ENCODE measurements at places on chromosomes 3 and 15. TPM values are rescaled to one million over a fixed set of nuclear protein-coding genes. Genes with fewer than 3 reads are reported as not detected.
A peak's percentile ranks its signal among the peaks of the same experiment; 100 is the strongest.

The ATOSA gene
- 13.5 TPM for total RNA-seq

The DENND6A gene
- total RNA-seq = 17.1 TPM

The MORC1 gene
- total RNA-seq = not detected

The AGTR1 gene
- total RNA-seq = not detected

The GPR15 gene
- total RNA-seq = 1.1 TPM

The SLC27A2 gene
- 22.1 TPM for total RNA-seq

The C2CD4B gene
- total RNA-seq = 0.37 TPM

The SLC12A8 gene
- total RNA-seq = 0.26 TPM

The CSK gene
- total RNA-seq = 272 TPM

GRCh38 chr3:186895406-186895805 lies 34.9 kb upstream of the ST6GAL1 start:
- peaks cover 8% of the 10 kb centered on the region for H3K4me1 ChIP-seq
- H3K27me3 ChIP-seq = no peaks in the 10 kb centered on the region
- no peak overlapping the region for H3K4me3 ChIP-seq
- H3K27ac ChIP-seq = no peak overlapping the region
- no peaks in the 10 kb centered on the region for H3K36me3 ChIP-seq

- no peaks in the 10 kb centered on the region for H3K27me3 ChIP-seq
- H3K4me1 ChIP-seq = peaks cover 14% of the 10 kb centered on the region
- H3K27ac ChIP-seq = no peak overlapping the region
- no peak for DNase-seq
Measured at GRCh38 chr3:36965440-36965839, 20.6 kb upstream of the TRANK1 start.

DNA sequence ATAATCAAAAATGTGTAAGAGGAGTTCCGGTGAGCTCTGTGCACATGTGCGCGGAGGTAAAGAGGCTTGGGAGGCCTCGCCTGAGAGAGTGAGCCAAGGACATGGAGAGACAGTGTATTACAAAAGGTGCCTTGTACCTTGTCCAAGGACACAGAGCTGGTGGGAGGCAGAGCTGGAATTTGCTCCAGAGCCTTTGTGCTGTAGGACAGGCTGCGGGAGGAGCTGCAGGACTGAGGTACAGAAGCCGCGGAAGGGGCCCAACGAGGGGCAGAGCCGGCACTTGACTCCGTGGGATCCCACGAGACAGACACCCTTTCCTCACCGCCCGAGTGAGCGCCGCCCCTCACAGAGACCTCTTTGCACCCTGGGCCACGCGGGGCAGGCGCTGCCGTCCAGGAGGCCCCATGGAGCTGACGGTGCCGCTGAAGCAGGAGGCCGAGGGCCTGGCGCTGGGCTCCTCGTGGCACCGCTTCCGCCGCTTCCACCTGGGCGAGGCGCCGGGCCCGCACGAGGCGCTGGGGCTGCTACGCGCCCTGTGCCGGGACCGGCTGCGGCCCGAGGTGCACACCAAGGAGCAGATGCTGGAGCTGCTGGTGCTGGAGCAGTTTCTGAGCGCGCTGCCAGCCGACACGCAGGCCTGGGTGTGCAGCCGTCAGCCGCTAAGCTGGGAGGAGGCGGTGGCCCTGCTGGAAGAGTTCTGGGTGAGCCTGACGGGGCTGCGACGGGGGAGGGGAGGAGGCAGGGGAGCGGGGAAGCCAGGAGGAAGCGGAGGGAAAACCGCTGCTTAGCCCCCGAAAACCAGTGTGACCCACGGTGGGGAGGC lies 68.7 kb downstream of the SLTM start:
- peaks cover 6% of the 10 kb centered on the region for H3K27me3 ChIP-seq
- no peak overlapping the region for H3K4me3 ChIP-seq
- H3K4me1 ChIP-seq = peaks cover 13% of the 10 kb centered on the region
- peak; percentile 33 for DNase-seq
- H3K27ac ChIP-seq = no peak overlapping the region
- H3K36me3 ChIP-seq = no peaks in the 10 kb centered on the region

- no peaks in the 10 kb centered on the region for H3K4me1 ChIP-seq
- H3K27me3 ChIP-seq = no peaks in the 10 kb centered on the region
- no peaks in the 10 kb centered on the region for H3K36me3 ChIP-seq
- no peak overlapping the region for H3K4me3 ChIP-seq
- no peak for DNase-seq
Measured at GRCh38 chr3:74134831-74135230, 479.6 kb downstream of the CNTN3 start.

GRCh38 chr15:64636556-64636955 lies 138.8 kb downstream of the RBPMS2 start:
- DNase-seq = no peak
- peaks cover 63% of the 10 kb centered on the region for H3K4me1 ChIP-seq
- H3K36me3 ChIP-seq = peaks cover 26% of the 10 kb centered on the region
- no peak overlapping the region for H3K4me3 ChIP-seq

DNA sequence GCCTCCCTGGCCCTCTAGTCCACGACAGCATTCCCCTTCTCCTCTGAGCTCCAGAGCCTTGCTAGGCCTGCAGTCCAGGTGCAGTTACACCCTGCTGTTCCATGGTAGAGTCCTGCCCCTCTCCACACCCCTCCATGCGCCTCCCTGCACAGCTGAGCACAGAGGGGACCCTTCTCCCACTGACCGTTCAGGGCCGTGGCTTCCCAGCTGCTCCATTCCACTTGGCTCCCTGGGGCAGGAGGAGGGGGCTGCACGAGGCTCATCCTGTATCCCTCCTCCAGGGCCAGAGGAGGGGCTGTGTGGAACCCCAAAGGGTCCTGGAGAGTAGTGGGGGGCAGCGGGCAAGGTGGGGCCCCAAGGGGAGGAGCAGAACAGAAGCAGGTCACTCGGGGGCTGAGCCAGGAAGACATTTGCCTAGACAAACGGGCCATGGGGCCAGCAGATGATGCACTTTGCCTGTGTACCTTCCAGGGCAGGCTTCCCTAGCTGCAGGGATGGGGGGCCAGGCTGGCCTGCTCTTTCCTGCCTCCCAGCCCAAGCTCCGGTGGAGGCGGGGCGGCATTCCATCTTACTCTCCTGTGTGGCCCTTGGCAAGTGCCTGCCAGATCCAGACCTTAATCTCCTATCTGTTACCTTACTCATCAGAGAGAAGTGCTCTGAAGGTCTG lies 20.7 kb upstream of the GOLGA6C start:
- H3K4me1 ChIP-seq = peaks cover 3% of the 10 kb centered on the region
- DNase-seq = no peak
- H3K4me3 ChIP-seq = no peak overlapping the region

DNA sequence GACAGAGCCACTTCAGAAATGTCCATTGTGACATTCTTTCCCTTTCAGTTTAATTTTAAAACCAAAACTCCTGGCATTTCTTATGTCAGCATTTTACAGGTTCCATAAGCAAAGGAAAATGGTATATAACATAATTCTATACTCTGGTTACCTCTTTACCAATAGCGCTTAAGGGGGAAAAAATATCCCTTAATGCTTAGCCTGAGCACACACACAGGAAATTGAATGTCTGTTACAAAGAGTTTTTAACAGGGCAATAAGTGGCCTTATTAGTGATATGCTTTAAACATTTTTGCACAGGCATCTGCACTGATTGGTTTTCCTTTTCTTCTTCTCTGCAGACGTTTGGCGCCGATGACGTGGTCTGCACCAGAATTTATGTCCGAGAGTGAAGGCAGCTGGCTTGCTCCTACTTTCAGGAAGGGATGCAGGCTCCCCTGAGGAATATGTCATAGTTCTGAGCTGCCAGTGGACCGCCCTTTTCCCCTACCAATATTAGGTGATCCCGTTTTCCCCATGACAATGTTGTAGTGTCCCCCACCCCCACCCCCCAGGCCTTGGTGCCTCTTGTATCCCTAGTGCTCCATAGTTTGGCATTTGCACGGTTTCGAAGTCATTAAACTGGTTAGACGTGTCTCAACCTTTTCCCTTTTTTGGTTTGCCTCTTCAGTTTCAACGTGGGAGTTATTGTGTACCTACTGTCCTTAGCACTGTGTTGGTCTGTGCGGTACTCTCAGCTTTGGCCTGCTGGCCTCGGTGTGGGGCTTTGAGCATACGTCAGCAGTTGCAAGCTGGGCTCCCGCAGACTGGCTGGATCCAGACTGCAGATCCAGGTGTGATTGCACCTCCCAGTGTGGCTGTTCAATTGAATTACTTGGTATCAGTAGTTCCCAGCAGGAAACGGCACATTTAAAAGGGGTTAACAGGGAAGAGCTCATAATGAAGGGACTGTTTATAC lies 7.7 kb downstream of the CRABP1 start:
- peaks cover 12% of the 10 kb centered on the region for H3K27me3 ChIP-seq
- no peak overlapping the region for H3K27ac ChIP-seq
- H3K36me3 ChIP-seq = no peaks in the 10 kb centered on the region
- peaks cover 2% of the 10 kb centered on the region for H3K4me1 ChIP-seq
- no peak for DNase-seq

DNA sequence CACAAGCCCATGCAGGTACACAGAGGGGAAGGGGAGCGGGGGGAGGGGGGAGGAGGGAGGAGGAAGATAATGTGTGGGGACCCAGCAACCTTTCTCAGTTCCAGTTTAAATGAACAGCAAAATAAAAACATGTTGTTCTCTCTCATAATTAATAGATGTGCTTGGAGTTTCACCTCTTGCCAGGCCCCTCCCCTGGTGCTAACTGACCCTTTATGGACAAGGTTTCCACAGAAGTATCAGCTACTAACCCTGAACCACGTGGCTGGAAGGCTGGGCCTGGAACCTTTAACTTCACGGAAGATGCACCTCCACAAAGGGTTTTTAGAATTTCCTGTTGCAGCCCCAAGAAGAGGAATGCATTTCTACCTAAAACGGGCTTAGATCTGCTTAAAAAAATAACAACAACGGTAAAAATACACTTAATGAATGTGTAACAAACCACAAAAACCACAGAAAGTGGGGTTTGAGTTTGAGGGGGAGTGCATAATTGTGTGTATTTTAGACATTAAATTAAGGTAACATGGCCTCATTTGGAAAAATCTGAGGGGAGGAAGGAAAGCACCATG lies 14.8 kb upstream of the SMAD3 start:
- H3K27ac ChIP-seq = peak overlapping the region; percentile 59
- DNase-seq = no peak
- H3K4me1 ChIP-seq = peaks cover 31% of the 10 kb centered on the region
- no peaks in the 10 kb centered on the region for H3K27me3 ChIP-seq
- H3K4me3 ChIP-seq = no peak overlapping the region
- H3K36me3 ChIP-seq = no peaks in the 10 kb centered on the region

DNA sequence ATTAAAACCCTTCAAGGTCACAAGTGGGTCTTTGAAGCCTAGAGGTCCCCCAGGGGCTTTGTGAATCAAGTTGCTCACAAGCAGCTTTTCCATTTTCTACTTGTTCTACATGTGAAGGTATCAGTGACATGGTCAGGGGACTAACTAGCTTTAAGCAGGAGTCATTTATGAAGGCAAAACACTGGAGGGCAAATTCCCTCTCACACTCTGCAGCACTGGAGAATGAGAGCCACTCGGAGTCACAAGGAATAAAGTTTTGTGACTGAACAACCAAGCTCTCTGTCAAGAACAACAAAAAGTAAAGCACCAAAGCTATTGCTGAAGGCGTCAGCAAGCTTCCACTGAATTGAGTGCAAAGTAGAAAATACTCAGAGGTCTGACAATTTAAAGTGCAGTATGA lies 609.0 kb downstream of the EDEM1 start:
- no peak for DNase-seq
- H3K27ac ChIP-seq = no peak overlapping the region
- H3K4me1 ChIP-seq = no peaks in the 10 kb centered on the region
- H3K36me3 ChIP-seq = no peaks in the 10 kb centered on the region
- H3K27me3 ChIP-seq = no peaks in the 10 kb centered on the region
- H3K4me3 ChIP-seq = no peak overlapping the region

GRCh38 chr3:119357190-119357589 lies 63.0 kb downstream of the ARHGAP31 start:
- no peak for DNase-seq
- no peak overlapping the region for H3K27ac ChIP-seq
- H3K4me1 ChIP-seq = peaks cover 12% of the 10 kb centered on the region
- H3K27me3 ChIP-seq = no peaks in the 10 kb centered on the region
- H3K4me3 ChIP-seq = no peak overlapping the region
- H3K36me3 ChIP-seq = no peaks in the 10 kb centered on the region

DNA sequence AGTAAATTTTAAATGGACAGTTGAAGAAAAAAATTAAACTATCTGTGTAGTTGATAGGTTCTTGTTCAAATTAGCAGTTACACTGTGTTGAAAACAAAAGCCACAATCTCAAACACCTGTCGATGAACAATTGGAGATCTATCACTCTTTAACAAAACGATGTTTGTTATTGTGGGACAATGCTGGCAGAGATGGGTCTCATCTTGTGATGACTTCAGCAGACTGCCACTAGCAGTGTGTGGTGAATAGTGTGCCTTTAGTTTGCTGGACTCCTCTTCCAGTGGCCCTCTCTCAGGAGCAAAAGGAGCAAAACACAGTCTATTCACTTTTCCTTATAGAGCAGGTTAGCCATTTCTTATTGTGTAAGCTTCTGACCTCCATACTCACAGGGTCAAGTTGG lies 14.7 kb upstream of the TRIM59 start:
- H3K4me3 ChIP-seq = no peak overlapping the region
- no peak for DNase-seq
- H3K27ac ChIP-seq = no peak overlapping the region
- H3K4me1 ChIP-seq = no peaks in the 10 kb centered on the region
- no peaks in the 10 kb centered on the region for H3K36me3 ChIP-seq

DNA sequence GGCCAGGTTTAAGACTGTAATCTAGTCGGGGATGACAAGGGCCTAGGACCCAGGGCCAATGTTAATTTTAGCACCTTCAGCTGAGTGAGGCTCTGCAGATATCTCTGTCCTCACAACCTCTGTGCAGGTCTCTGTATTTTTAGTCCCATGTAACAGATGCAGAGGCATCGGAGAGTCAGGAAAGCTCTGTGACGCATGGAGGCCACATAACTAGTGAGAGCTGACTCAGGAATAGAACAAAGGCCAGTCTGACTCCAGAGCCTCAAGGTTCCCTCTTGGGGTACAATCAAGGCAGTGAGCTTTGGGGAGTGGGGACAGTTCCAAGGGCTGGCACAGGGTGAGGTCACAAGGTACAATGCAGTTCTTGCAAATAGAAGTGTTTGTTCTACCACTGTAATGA lies 31.0 kb downstream of the FSTL1 start:
- H3K36me3 ChIP-seq = no peaks in the 10 kb centered on the region
- H3K4me3 ChIP-seq = no peak overlapping the region
- peaks cover 7% of the 10 kb centered on the region for H3K27me3 ChIP-seq
- no peak for DNase-seq
- H3K4me1 ChIP-seq = peaks cover 11% of the 10 kb centered on the region
- no peak overlapping the region for H3K27ac ChIP-seq

DNA sequence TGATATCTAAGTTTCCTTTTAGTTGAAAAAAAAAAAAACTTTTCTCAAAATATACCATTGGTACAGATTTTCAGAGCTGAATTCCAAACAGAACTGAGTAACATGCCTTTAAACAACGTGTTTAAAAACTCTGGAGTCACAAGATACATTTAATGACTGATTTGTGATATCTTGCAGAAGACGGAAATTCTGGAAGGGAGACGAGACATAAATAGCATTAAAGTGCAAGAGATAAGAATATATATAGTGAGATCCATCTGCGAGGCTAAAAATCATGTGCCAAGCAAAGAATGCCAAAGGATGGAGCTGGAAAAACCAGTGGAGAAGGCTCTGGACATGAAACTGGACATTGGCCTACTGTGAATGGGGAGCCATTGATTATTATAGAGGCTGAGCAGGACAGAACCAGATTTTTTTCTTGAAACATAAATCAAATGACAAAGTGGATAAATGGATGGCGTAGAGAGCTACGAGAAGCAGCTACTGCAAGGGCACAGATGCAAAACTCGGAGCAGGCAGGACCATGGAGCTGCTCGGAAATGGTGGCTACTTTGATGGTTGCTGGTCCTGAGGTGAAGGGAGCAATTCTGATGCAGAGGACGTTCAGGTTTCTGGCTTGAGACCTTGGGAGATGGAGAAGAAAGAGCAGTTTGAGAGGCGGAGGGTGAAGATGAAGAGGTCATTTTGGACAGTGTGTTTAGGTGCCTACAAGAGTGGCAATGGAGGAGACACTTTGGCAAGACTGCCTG lies 88.8 kb downstream of the CPN2 start:
- peaks cover 2% of the 10 kb centered on the region for H3K27me3 ChIP-seq
- no peak overlapping the region for H3K27ac ChIP-seq
- no peaks in the 10 kb centered on the region for H3K4me1 ChIP-seq
- no peak for DNase-seq
- no peaks in the 10 kb centered on the region for H3K36me3 ChIP-seq
